ENCODE measurements at places on chromosomes 5 and 9. TPM values are rescaled to one million over a fixed set of nuclear protein-coding genes. Genes with fewer than 3 reads are reported as not detected.
A peak's percentile ranks its signal among the peaks of the same experiment; 100 is the strongest.

DNA sequence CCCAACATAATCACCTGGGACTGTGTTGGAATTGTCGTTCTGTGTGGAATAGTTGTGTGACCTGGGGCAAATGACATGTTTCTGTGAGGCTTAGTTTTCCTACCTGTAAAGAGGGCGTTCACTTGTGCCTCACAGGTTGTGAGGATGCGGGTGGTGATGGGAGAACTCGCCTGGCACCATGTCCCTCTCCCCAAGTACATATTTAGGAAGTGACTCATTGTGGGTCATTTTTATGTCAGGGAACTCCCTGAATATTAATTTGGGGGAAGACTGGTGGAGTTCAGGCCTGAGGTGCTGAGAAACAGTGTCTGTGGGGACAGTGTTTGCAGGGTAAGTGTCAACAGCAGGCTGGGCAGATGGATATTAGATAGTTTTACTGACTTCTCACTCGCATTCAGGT is 144.7 kb downstream of the KDM4C start:
- no peak for DNase-seq

DNA sequence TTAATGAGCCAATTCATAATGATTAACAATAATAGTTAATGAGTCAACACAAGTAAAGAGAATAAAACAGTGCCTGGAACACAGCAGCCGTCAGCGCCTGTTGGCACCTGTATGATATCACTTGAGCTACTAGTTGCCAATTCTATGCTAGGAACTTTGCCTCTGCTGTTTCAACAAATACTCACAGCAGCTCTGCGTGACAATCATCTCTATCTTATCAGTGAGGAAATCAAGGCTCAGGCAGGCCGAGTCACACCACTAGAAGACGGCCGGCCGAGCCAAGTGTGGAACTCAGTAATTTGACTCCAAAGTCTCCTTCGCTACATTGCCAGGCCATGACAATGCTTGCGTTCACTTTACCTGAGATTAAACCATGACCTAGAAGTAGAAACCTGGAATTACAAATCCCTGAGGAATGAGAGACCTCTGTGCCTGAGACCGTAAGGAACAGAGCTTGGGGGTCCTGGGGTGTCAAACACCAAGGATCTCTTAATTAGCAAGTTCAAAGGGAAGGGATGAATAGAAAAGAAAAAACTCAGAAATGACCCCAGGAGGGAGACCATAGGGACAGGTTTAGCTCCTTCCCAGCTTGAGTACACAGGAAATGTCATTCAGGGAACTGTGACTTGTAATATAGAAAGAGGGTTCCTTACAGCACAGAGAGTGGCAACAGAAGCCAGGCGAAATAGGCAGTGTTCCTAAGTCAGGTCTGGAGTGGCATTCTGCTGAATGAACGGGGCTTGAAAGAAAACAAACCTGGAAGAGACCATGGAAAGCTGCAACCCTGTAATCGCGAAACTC is 109.1 kb downstream of the SUSD1 start:
- DNase-seq = no peak

- no peak for DNase-seq
Measured at GRCh38 chr5:124990723-124991122, 244.3 kb upstream of the ZNF608 start.

GRCh38 chr9:104858271-104858670 is 69.7 kb downstream of the ABCA1 start:
- no peak for DNase-seq

- no peak for DNase-seq
Measured at GRCh38 chr9:133191989-133192388, 17.1 kb downstream of the OBP2B start.

GRCh38 chr5:36885566-36886485 is 9.3 kb downstream of the NIPBL start:
- DNase-seq = no peak

DNA sequence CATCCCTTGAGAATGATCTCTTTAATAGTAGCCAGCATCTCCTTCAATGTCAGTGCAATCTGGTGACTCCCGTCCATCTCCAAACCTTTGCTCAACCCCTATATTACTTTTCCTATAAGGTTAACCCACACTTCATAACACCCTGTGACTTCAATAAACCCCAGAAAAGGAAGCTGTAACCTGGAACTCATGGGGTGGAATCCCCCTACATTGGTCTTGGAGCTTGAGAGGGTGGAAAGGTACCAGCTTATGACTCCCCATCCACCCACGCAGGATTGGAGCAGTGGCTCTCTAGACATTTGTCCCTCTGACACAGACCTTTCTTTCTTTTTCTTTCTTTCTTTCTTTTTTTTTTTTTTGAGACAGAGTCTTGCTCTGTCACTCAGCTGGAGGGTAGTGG is 54.7 kb upstream of the ZFR start:
- no peak for DNase-seq

DNA sequence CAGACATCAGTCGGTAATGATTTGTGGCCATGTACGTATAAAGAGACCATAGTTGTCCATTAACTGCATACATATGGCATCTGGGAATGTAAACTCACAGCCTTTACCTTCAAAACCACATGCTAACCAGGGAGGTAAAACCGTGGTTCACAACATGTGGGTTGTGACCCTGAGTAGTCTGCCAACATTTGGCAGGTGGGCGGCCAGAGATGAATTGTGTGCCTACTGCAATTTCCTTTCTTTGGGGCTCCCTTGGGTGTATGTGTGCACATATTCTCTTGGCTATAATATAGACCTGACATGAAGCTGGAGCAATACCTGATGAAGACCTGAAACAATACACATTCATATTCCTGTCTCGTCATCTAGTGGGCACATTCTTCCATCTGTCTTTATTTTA is 396.0 kb downstream of the MLLT3 start:
- no peak for DNase-seq

- no peak for DNase-seq
Measured at GRCh38 chr5:40240111-40240510, 439.6 kb upstream of the PTGER4 start.

DNA sequence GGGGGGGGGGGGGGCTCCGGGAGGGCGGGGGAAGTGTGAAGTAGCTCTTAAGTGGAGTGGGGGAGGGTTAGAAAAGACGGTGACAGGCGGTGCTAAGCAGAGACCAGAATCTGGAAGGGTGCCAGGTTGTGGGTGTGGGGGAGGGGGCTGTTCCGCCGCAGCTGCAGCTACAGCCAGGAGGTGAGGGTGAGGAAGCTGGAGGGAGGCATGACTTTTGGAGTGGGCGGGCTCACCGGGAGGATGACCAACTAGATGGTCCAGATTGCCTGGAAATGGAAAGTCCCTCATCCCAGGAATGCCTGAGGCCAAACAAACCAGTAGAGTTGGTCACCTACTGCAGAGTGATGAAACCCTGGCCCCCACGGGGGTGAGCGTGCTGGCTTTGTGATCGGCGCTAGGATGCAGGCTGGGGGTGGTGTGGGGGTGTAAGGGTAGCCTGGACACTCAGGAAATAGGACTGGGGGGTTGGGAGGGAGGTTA is 158.1 kb upstream of the SHB start:
- peak; percentile 27 for DNase-seq

DNA sequence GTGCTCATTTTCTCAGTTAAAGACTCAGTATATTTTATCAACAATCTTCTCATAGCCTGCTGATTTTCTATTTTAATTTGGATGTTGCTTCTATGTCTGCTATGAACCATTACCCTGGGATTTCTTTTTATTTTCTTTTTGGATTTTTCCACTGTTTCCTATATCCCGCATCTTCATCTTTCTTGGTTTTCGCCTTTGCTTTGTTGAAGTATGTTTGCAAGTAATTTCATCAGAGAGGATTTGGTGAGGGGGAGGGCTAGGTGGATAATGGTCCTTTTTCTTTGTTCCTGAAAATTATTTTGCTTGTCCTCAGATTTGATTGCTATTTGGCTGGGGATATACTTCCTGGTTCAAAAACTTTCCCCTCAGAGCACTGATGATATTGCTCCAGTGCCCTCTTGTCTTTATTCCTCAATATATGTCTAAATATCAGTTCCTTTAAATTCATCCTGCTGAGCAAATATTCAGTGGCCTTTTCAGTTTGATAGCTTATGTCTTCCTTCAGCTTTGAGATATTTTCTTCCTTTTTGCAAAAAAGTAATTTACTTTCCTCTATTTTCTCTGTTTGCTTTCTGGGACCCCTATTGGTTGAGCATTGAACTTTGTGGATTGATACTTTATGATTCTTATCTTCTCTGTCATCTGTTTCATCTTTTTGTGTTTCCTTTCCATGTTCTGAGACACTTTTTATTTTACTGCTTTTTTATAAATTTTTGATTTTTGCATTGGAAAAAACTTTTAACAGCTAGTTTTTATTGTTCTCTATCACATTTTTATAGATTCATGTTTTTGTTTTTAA is 227.6 kb upstream of the ELL2 start:
- no peak for DNase-seq

DNA sequence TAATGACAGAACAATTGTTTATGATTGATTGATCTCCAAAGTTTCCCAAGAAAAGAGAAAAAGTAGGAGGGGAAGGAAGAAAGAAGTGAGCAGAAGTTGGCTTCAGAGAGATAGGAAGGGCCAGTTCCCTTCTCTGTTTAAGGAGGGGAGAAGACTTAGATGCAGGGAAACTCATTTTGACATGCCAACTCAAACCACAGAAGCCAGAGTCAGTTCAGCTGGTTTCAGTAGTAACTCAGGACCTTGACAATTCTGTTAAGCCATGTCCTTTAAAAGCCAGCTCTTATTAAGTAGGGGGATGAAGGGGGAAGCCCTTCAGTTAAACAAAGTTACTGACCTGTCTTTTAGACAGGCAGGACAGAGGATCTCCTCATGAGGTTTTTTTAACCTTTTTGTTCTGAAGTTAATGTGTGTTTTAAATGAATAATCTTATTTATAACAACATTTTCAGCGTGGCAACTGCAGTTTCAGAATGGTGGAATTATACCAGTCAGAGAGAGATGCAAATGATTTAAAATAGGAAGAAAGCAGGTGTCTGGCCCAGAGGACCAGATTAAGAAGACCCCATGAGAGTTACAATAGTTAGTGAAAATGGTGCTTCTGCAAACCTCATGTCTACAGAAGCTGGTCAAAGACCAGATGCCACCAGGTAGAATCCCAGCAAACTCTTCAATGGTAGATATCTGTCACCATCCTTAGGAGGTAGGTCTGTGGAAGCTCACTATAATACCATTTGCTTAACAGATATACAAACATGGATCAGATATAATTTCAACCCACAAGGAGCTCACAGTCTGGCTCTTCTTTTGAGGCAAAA is 29.3 kb upstream of the ABL1 start:
- DNase-seq = no peak

DNA sequence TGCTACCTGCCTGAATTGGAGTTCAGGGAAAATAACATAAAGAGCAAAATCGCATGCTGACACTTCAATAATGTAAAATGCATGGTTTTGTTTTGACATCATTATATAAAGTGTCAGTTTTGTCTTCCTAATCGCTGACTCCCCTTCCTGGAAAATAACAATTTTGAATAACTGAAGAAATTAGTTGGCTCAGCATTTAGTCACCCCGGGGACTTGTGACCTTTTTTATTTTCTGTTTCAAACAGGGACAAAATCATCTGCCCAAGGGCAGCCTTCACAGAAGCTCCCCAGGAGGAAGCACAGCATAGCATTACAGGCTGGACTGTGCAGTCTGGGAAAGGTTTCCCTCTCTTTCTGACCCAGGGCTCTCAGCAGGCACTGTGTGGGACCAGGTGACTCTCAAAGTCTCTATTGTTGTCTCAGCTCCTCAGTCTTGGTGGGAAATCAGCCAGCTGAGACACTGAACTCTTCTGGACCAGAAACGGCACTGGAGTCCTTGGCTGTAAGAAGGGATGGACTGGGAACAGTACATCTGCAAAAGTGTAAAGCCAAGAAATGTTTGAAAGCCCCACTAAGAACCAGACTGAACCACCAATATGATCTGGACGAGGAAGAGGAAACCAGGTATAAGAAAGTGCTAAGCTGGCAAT is 671.3 kb upstream of the KLF4 start:
- DNase-seq = no peak

- DNase-seq = no peak
Measured at GRCh38 chr9:100486479-100487176, 13.7 kb downstream of the TMEFF1 start.

DNA sequence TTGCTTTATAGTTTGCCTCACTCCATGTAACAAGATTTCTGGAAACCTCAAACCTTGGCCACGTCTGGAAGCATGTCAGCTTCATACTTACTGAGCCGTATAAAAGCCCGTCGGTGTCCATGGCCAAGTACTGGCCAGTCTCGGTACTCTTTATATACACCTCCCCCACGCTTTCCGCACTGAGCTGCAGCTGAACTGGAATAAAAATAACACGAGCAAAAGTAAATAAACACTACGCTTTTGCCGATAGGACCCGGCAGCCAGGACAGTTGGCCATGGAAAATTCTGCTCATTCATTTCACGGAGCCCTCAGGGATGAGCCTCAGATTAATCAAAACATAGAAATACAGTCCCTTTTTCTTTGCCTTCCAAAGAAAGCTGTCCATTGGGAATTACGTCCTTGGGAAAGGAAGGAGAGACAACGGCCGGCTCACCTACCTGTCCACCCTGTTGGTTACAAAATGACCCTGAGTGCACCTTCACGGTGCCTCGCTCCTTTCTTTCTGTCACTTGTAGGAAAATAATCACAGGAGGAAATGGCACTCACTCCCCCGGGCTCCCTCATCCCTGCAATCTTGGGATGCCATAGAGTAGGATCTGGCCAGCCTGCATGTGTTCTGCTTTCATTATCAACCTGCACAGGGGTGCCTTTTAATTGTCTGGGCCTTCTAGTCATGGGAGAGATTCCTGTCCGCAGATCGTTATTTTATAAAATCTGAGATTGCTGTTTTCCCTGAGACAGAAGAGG is 85.1 kb downstream of the FGF1 start:
- DNase-seq = no peak

DNA sequence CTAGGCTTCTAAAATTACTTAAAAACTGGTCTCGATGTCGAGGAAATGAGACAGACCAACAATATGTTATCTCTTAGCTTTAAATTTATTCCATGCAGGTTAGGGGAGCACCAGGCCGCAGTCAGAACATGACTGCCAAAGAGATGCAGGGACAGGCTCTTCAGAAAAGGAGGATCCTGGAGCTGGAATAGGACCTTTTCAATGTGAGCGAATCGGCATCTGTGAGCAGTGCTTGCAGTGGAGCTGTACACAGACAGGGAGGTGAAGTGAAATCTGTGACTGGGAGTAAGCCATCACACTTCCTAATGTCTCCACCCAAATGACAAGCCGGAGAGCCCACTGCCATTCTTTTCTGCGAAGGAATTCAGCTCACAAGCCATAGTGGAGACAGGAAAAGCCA is 78.2 kb downstream of the EFNA5 start:
- DNase-seq = no peak

Gene PCDHA13
- total RNA-seq = 1.2 TPM

Gene TRIM36
- 0.46 TPM for total RNA-seq

Gene RNF180
- total RNA-seq = 13.2 TPM

Gene CEMIP2
- 101 TPM for total RNA-seq

Gene WNK2
- 0.63 TPM for total RNA-seq

Gene C5orf46
- total RNA-seq = not detected

Gene MCTP1
- 27.2 TPM for total RNA-seq

All from omental fat pad (tissue), 4 donors.